NCI-H774 (cell line): ENCODE measurements at places on chromosomes 5 and 9.
A peak's percentile ranks its signal among the peaks of the same experiment; 100 is the strongest.

- no peak for DNase-seq
These were observed 21.0 kb upstream of the RHOBTB3 start for GRCh38 chr5:95709967-95710650.

- no peak for DNase-seq
These were observed 19.5 kb downstream of the DAB2 start for GRCh38 chr5:39405083-39405843.

DNA sequence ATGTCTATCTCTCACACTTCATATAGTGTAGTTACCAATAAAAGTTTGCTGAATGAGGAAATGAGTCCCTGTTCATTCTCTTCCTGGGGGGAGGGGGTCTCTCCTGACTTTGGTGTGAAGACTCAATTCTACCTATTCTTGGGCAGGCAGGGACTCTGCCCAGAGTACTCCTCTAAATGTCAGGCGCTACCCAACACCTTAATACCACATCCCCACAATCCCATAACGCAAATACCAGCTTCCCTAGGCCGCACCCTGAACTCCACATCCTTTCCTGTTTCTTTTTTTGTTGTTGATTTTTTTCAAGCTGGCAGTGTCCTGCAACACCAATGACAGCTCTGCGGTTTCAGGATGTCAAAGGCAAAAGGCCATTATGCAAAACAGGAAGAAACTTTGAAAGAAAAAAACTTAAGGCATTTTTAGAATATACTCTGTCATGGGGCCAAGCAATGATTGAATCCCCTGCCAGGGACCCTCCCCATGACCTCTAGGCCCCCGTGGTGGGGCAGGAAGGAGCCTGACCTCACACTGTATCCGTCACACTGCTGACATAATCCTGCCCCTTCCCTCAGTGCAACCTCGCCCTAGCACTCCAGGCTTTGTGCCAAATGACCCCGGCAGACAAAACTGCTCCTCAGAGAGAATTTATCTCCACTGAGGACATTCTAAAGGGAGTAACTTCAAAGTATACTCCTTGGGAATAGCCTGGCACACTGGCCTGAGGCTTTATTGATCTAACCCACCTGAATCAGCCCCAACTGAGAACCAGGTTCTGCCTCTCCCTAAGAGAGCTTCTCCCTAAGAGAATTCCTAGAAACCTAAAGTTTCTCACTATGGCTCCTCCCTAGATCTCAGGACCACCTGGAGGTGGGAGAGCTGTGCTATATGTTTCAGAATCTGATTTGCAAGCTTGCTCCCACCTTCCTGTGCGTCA, 8.0 kb downstream of the B4GALT1 start:
- DNase-seq, result no peak

DNA sequence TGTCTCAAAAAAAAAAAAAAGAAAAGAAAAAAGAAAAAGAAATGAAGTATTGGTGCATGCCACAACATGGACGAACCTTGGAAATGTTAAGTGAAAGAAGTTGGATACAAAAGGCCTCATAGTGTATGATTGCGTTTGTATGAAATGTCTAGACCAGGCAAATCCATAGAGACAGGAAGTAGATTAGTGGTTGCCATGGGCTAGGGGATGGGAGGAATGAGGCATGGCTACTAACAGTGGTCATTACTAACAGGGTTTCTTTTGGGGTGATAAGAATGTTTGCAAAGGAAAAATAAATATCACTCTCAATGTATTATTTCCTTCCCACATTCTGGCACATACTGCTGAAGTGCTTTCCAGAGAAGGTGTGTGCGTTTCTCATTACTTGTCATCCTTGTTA, 44.1 kb downstream of the UGCG start:
- DNase-seq, result no peak

DNA sequence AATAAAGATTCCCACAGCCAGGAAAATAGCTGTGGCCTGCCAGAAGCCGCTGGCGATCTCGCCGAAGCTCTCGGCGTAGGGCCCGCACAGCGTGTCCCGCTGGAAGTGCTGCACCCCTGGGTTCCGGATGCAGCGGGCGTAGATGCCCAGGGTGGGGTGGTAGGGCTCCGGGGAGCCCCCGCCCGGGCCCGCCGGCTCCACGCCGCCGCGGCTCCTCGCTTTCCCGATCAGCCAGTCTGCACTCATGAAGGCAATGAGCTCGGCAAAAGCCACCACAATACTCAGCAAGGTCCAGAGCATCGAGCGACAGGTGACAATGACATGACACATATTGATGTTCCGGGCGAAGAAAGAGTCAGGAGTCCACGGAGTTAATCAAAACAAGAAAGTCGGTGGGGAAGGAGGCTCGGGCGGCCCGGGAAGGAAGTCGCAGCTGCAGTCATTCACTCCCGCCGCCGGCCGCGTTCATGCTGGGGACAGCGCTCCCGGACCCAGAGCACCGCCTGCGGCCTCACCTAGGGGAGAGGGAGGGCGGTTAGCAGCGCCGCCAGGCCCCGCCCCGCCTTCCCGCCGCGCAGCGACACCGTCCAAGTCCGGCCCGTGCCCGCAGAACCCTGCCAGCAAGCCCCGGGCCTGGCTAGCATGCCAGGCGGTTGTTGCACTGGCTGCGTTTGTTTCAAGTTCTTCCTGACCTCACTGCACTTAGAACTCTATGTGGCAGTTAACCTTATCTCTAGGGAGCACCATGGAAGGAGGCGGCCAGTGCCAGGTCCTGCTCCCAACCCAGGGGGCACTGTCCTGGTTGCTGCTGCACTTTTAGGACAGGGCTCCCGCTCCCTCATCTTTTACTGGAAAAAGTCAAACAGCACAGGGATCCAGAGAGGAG, 138.4 kb downstream of the LHFPL2 start:
- peak; percentile 46 for DNase-seq

GRCh38 chr5:154312576-154312975, 122.0 kb downstream of the GALNT10 start:
- no peak for DNase-seq

DNA sequence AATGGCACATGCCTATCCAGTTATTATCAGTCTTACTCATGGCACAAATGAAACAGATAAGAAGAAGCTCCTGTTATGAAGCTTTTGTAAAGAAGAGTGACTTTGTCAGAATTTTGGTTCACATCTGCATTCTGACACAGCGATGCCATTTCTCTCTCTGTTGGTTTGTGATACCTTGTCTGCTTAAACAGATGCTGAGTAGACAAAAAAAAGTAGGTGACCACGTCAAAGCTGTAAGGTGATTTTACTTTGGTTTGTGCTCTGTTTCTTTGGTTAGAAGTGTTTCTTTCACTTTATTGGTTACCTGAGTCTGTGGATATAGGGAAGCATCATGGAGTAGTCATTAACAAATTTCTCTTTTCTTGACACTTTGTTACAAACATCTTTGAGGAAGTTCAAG, 422.3 kb upstream of the ADAMTSL1 start:
- DNase-seq, result no peak

- no peak for DNase-seq
These were observed 148.0 kb downstream of the MEF2C start for GRCh38 chr5:88734983-88735382.

DNA sequence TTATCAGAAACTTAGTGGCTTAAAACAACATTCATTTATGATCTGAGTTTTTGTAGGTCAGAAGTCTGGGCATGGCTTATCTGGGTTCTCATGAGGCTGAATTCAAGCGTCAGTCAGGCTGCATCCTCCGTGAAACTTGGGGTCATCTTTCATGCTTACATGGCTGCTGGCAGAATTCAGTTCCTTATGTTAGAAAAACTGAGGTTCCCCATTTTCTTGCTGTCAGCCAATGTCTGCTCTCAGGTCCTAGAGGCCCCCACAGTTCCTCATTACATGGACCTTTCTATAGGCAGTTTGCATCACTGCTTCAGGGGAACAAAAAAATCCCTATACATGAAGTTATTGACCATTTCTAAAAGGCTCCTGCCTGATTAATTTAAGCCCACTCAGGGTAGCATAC, 83.8 kb upstream of the NMUR2 start:
- DNase-seq, result no peak

DNA sequence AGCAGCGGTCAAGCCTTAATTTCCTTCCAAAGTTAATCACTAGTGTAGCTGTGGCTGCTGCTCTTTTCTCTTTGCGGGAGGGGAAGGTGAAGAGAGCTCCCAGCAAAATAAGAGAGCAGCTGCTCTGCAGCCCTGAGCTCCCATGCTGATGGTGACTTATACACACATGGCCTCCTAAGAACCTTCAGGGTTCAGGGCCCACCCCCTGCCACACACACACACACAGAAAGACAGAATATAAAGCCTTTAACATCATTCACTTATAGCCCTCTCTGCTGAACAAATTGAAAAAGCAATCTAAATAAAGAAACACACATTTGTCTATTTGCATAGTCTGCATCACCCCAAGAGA, 43.6 kb downstream of the GAS1 start:
- no peak for DNase-seq

GRCh38 chr5:151677776-151678545, 8.8 kb downstream of the SPARC start:
- DNase-seq, result no peak

DNA sequence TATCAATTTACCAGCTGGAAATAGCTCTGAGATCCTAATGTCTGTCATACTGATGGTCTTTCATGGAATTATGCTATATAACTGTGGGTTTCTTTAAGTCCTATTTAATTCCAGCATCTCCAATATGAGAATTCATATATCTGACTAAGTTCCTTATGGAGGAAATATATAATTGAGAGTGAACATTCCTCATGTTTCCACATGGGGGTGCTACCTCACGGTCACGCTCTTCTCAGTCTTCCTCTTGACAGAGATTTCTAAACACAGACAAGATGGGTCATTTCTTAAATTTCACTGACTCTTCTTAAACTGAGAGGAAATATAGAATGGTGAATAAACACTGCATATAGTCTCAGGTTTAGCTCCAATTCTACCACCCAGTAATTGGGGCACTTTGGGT, 212.1 kb downstream of the SLF1 start:
- no peak for DNase-seq

DNA sequence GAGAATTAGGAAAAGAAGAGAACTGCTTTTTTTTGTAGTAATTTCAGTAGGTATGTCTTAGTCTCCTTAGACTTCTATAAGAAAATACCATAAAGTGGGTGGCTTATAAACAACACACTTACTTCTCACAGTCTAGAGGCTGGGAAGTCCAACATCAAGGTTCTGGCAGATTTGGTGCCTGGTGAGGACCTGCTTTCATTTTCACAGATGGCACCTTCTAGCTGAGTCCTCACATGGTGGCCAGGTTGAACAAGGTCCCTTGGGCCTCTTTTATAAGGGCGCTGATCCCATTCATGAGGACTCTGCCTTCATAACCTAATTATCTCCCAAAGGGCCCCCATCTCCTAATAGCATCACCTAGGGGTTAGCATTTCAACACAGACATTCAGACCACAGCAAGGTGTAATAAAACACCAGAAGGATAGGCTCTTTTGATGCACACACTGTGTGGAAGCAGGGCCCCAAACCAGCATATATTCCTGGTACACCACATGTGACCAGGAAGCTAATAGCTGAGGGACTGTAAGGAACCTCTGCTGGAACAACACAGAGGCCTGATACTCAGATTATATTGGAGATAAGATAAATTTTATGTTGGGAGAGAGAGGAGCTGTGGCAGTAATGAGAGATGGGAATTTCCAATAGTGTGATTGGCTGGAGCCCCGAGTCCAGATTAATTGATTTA, 384.9 kb downstream of the RAB3C start:
- DNase-seq, result no peak

DNA sequence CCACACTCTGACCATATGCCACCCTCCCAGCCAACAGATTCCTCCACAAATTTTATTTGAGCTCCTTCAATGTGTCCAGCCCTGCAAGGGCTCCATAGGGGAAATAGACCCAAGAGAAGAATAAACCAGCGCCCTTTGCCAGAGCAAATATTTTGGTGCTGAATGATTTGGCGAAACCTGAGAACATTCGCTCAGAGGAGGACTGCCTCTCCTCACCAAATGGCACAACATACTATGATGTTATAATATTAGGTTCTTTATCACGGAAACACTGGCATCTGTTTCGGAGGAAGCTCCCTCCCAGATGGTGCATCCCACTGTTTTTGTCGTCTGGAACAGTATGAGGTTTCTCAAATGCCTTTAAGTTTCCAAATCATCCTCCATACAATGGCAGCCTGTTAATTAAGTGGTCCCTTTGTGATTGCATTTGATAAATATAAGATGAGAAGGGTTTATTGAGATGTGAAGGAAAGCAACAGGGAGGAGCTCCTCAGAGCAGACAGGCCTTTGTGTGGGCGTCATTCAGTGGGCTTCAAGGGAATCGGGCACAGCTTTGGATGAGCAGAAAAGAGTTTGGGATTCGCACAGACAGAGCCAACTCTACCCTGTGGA, 139.1 kb upstream of the ADRA1B start:
- DNase-seq, result no peak

- DNase-seq, result no peak
These were observed 9.5 kb downstream of the TRIM41 start for GRCh38 chr5:181232593-181232992.

DNA sequence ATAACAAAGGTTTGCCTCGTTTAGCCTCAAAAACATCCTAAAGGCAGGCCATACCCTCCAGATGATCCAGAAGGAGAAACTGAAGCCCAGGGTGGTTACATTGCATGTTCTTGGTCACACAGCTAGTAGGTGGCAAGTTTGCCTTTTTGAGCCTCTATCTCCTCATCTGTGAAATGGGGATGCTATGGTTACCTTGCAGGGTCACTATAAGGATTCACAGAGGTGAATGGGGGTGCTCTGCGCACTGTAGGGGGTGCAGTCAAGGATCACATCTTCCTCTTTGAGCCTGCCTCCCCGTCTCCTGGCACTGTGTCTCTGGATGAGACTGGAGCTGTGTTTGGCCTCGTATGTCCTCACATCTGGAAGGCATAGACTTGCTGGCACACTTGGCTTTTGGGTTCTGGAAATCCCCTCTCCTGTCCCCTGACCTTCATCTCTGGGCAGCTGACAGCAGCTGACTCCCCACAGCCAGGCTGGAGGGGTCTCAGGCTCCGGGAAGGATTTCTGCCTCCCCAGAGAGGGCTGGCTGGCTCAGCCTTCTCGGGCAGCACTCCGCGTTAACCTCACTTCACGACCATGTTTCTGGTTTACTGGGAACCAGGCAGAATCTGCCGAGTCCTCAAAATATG, 167.7 kb downstream of the RGS3 start:
- no peak for DNase-seq

- DNase-seq, result no peak
These were observed 14.3 kb upstream of the ZBTB43 start for GRCh38 chr9:126790561-126790960.
